ENCODE measurements at places on chromosomes 11 and 22.

- DNase-seq = no peak
These were observed 10.9 kb downstream of the PDGFB start for GRCh38 chr22:39233710-39234471.

- no peak for DNase-seq
These were observed 190.3 kb upstream of the ZC3H12C start for GRCh38 chr11:109902764-109903433.

- no peak for DNase-seq
These were observed 12.4 kb upstream of the SERPIND1 start for GRCh38 chr22:20761536-20761935.

DNA sequence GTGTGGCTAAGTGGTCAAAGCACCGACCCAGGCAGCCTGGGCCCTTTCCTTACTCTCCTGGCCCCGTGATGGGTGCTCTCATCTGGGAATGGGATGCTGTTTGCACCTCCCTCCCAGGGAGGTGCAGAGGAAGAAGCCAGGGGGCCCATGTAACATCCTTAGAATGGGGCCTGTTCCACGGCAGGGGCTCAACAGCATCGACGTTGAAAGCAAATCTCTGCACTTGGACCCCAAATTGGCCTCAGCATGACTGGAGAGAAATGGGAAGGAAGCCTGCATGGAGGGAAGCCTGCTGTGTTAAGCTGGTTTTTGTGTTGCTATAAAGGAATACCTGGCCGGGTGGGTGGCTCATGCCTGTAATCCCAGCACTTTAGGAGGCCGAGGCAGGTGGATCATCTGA is 1288.4 kb downstream of the TBC1D22A start:
- no peak for DNase-seq

- no peak for DNase-seq
These were observed 10.2 kb downstream of the CCDC34 start for GRCh38 chr11:27352781-27353180.

GRCh38 chr11:22133776-22134175 is 59.1 kb upstream of the ANO5 start:
- DNase-seq = no peak

DNA sequence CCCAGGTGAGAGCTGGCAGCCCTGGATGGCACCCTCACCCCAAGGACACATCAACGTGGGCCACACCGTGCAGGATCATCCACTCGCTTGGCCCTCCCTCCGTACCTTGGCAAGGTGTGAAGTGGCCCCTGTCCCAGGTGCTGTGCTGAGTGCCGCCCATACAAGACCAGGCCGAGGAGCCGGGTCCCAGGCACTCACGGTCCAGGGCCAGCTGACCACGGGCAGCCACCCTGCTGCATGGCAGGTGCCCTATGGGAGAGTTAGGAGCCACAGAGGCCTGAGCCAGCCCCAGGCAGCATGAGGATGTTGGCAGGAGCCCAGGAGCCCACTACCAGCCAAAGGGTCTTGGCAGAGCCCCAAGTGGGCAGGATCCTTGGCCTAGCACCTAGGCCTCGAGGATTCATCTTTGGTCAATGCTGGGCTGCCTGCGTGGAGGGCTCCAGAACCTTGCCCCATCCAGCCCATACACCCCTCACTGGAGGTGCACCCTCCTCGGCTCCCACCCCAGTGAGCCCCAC is 19.6 kb downstream of the RTN4R start:
- DNase-seq = no peak

GRCh38 chr11:101866619-101867491 is 48.0 kb upstream of the CEP126 start:
- no peak for DNase-seq

DNA sequence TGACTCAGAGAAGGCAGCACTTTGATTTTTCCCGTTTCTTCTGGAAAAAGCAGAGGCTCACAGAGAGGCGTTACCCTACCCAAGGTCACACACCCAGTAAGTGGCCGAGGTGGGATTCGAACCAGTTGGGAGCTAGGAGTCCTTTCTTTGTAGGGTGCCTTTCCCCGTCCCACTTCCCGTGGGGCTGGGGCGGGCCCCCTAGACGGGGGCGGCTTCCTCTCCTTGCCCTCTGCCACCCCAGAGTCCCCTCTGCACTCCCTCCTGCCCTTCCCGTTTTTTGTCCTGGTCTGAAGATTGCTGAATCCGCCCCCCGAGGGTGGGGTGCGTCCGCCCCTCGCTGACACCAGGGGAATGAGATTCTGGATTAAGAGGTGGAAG is 747 bp downstream of the TPCN2 start:
- DNase-seq = no peak

DNA sequence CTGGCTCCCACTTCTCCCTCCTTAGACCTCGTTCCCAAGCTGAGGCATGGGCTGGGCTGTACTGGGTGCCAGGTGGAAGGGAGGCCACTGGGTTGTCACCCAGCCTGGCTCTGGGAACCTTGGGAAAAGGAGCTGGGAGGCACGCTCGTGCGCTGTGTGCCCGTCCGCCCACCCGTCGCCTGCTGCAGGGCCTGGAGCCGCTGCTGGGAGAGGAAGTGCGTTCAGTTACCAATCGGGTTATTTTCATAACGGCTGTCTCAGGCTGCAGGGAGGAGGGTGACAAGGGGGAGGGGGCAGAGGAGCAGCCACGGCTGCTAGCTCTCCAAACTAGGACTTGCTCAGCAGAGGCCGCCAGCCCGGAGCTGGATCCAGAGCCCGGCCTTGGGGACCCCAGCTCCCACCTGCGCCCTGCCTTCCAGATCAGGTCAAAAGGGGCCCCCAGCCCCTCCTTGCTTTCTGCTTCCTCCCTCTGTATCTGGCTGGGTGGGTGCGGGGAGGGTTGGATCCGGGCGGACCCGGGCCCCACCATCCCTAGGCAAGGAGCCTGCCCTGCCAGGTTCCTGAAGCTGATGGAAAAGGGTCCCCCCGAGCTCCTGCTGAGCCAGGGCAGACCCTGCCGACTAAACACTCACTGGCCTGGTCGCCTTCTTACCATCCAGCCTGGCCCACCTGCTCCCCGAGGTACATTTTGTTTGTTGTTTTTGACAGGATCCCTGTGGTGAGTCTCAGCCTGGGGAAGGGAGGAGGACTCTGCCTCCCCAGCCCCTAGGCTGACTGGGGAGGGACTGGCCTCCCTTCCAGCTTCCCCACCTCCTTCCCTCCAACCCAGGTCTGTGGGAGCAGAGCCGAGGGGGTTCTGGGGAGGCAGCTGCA is 14.3 kb downstream of the DGKZ start:
- no peak for DNase-seq

GRCh38 chr11:35725885-35726284 is 63.3 kb downstream of the TRIM44 start:
- no peak for DNase-seq

- DNase-seq = peak; percentile 65
These were observed 3.2 kb downstream of the CTSD start for GRCh38 chr11:1760351-1761109.

DNA sequence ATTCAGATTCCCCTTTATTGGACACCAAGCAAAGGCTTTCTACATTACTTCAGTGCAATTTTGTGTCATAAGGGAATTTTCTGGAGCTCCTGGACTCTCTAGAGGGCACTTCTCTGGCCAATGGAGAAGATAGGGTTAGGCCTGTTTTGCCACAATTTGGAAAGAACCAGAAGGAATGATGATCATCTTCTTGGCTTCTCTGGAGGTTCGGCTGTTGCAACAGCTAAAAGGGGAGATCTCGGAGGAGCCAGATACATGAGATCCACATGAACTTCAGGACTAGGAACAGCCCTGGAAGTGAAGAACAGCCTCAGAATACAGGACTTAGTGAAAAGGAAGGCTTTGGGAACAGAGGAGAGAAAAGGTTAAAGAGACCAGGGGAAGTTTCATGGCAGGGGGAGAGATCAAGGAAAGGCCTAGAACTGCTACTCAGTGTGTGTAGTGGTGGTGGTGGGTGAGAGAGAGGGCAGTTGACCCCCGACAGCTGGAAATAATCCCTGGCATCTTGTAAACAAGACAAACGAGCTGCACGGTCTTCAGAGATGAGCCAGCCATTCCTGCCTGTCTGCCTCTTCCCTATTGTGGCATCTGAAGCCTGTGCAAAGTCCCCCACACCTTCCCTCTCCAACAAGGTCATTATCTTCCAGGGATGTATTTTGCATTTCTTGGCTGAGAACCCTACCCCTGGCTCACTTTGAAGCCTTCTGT is 83.8 kb downstream of the CCDC81 start:
- DNase-seq = no peak

DNA sequence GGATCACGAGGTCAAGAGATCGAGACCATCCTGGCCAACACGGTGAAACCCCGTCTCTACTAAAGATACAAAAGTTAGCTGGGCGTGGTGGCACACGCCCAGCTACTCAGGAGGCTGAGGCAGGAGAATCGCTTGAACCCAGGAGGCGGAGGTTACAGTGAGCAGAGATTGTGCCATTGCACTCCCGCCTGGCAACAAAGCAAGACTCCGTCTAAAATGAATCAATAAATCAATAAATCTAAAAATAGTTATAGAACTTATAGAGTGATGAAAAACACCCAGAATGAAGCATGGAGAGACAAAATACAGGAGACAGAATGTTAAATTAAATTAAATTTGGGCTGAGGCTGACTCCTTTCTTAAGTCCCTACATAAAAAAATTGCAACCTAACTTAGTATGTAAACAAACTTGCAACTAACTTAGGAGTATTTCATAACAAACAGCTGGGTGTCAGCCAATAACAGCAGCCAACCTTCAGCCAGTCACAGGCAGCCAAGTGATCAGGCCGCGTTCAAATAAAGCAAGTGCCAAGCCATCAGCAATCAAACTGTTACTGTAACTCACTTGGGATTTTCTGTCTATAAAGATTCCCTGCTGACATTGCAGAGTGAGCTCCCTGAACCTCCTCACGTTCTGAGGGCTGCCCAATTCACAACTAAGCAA is 7.3 kb upstream of the TP53AIP1 start:
- no peak for DNase-seq

DNA sequence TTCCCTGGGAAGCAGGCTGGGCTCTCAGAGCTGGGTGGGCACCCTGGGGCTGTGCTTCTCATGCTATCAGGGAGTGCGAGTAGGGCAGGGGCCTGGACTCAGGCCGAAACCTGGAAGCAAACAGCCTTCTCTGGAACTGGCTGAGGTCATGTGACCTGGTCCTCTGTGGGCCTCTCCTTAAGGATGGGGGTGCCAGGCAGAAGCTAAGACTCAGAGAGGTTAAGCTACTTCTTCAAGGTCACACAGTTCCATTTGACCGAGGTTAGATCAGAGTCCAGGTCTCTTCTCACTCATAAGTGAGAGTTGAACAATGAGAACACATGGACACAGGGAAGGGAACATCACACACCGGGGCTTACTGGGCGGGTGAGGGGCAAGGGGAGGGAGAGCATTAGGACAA is 7.4 kb downstream of the FADS3 start:
- no peak for DNase-seq

DNA sequence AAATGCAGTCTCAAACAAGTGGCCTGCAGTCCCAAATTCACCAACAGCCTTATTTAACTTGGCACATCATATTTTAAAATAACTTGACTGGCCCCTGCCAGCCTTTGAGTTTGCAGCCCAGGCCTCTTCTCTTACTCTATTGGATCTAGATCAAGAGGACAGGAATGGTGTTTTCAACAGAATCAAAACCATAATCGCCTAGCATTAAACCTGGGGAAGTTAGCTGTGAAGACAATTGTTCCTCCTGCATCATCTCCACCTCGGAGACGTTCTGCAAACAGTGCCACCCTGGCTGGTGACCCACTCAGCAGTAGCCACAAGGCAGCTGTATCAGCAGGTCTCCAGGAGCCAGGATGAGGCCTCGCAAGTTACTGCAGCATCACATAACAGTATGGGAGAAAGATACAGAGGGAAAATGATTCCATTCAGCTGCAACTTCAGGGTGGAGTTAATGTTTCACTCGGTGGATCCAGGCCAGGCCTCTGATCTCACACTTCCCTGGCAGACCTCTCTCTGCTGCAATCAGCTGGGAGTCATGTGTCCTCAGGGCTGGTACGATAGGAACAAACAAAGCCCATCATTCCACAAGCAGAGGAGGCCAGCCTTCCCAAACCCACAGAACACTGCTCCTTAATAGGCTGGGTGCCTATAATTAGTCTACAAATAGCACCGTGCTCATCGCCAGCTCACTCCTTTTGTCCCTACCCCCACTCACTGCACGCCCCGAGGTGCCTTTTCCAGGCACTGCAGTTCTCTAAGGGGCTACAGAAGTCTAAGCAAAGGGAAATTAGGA is 18.6 kb upstream of the SCN2B start:
- peak; percentile 11 for DNase-seq

GRCh38 chr11:33934450-33934849 is 42.6 kb upstream of the LMO2 start:
- DNase-seq = no peak

DNA sequence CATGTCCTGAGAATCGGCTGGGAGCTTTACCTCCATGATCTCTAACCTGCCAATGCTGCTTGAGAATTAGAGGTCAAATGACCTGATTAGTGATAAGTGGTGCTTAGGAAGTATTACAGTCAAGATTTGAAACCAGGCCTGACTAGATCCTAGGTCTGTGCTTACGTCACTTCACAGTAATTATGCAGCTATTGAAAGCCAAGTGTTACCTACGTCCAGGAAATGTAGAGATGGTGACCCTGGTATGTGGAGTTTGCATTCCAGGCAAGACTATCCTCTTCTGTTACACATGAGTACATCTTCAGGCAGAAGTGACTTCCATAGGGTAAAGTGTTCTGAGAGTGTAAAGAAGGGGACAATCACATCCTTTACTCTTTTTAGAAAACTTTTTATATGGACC is 530.4 kb upstream of the TENM4 start:
- DNase-seq = no peak

- DNase-seq = no peak
These were observed 207.0 kb downstream of the KIRREL3 start for GRCh38 chr11:126793596-126793995.

GRCh38 chr22:29635734-29636357 is 32.4 kb downstream of the NF2 start:
- DNase-seq = peak; percentile 23

DNA sequence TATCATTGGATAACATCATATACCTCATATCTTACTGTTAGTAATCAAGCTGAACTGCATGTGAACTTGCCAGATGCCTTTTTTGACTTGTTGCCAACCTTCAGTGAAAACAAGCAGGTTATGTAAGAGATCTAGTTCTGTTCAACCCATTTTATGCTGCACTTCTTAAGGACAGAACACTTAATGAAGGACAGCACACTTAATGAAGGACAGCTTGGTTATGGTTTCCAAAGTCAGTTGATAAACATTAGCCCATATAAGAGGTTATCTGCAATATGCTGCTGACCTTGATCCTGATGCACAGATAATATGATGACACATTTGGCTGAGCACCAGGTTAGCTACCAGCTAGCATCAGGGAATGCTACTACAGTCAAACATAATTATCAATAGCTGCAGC is 358.7 kb upstream of the PDGFD start:
- DNase-seq = no peak

GRCh38 chr11:23976426-23976825 is 520.4 kb upstream of the LUZP2 start:
- DNase-seq = no peak
